ENCODE measurements at places on chromosomes 7 and 10.
A peak's percentile ranks its signal among the peaks of the same experiment; 100 is the strongest.

DNA sequence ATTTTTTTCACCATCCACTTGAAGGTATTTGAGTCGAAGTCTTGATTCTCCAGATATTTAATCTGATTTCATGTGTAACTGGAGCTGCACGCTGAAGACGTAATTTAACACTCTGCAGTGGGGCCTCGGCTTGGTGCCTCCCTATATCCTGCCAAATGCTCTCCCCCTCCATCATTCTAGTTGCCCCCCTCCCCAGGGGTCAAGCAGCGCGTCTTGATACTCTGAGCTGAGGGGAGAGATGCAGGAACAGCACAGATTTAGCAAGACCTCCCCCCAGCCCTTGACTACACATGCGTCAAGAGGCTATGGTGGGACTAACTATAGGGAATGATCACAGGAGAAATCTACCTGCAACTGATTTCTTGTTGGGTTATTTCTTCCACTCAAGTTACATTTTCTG is 85.8 kb downstream of the PRPF18 start:
- no peak for DNase-seq

GRCh38 chr7:21345361-21345760 is 82.5 kb upstream of the SP4 start:
- no peak for DNase-seq

- DNase-seq: peak; percentile 82
These were observed 207.6 kb upstream of the KLF14 start for GRCh38 chr7:130941322-130942210.

DNA sequence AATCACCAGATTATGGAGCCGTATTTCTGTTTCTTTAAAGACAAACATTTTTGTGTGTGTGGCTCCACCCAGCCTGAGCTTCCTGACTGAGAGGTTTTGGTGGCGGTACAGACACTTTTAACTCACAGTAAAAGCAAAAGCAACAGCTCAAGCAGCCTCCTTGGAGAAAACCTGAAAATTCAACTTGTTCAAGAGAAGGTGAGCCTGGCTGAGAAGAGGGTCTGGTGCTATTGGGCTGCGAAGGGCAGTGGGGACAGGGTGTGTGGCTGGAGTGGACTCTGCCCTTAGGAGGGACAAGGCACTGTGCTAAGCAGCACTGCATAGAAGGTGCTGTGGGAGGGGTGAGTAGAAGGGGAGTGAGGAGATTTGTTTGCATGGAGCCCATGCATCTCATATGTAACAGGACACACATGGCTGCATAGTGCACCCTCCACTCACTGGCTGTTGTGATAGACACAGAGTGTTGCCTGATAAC is at the start of gene GIMAP7:
TSS of gene GIMAP7 (plus strand) at position 125 of the 475 bp plus-strand sequence. CDS start 5,103 bp downstream, outside the sequence.
- DNase-seq: no peak

- no peak for DNase-seq
These were observed 353.6 kb downstream of the CALN1 start for GRCh38 chr7:72058579-72058978.

DNA sequence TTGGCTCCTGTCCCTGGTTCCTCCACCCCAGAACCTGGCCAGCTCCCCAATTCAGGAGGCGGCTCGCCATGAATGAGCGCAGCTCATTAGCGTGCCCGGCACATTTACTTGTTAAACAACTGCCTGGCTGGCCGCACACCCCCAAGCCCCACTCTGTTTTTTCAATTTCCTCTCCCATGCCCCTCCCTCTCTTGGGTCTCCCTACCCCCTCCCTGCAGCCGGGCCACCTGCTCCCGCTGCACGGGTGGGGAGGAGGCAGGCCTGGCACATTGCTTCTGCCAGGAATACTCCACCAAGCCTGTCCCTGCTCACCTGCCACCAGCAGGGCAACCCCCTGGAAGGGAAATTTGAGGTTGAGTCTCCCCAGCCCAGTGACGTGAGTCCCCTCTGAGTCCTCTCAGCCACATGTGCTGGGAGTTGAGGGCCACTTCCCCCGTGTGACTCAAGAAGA is 2.5 kb upstream of the SLIT1 start:
- DNase-seq: no peak

DNA sequence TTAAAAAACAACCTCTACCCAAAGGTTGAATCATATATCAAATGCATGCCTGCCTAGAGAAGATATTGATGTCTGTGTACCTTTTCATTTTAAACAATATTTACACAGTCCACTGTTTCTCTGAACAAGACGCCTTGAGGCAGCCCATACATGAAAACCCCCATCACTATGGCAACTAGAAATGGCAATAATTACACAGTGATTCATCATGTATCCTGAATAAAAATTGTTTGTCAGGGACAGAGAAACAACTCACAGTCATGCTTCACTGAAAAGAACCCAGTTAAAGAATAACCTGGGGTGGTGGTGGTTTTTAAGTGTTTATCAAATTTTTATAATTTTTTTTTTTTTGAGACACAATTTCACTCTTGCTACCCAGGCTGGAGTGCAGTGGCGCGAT is 19.7 kb downstream of the DNAJC12 start:
- peak; percentile 37 for DNase-seq

Measured in astrocyte of the spinal cord (primary cell).